Frontal cortex (tissue), 4 donors: ENCODE measurements at places on chromosomes 6 and 20.

GRCh38 chr6:7493866-7494265 is 47.6 kb upstream of the DSP start:
- DNase-seq = no peak

DNA sequence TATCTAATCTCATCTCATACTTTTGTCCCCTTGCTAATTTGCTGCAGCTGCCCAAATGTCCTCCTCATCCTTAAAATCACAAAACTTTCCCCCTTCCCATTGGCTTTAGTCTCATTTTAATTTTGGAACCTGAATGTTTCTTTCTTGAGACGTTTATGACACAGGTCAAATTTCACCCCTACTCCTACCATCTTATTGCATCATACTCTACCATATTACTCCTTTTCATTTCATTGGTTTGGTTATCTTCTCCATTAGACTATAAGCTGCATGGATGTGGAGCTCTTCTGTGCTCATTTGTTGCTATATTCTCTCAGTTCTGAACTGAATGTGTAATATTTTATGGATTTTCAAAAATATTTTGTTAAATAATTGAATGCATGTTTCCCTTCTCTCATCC is 688.6 kb downstream of the CBLN4 start:
- no peak for DNase-seq

- no peak for DNase-seq
Measured at GRCh38 chr20:53579581-53580375, 13.9 kb downstream of the ZNF217 start.

DNA sequence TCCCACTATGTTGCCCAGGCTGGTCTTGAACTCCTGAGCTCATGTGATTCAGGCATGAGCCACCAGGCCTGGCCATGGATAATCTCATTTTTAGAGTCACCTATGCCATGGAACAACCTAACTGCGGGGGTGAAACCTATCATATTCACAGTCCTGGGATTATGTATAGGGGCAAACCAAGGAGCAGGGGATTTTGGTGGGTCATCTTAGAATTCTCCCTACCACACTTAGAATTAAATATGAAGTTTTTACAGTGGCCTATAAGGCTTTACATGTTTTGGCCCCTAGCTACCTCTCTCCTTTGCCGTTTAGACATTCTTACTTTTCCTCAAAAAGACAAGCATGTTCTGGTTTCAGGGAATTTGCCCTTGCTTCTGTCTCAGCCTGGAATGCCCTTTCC is 20.6 kb upstream of the VEGFA start:
- no peak for DNase-seq

DNA sequence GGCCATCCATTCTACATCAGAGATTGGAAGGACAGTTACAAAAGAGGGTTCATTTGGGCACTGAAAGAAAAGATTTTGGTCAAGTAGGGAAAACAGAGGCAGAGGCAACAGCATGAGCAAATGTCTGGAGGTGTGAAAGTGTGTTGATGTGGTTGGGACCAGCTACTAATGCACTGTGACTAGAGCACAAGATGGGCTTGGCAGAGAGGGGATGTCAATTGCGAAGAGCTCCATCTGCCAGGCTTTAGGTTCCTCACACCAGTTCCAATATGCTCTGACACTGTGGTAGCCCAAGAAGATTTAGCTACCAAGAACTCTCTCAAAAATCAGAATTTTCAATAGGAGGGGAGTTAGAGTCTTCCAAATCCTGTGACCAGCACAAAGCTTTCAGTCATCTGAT is 42.1 kb downstream of the TRAF3IP2 start:
- no peak for DNase-seq

- no peak for DNase-seq
Measured at GRCh38 chr6:158668707-158669103, 18.9 kb downstream of the SYTL3 start.

DNA sequence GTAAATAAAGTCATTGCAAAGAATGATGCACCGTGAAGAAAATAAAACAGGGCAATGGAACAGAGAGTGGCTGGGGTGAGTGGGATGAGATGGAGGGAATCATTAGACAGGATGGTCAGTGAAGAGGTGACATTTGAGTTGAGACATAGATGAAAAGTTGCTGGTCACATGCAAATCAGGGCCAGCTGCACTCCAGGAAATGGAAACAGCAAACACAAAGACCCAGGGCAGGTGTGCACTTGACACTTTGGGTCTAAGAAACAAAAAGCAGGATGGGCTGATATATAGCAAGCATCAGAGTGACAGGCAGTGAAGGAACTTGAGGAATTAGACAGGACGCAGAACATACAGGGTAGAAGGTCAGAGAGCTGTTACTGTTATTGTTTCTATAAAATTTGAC is 171.5 kb upstream of the RIPOR2 start:
- DNase-seq = no peak
